NCI-H1694 (cell line): ENCODE measurements at places on chromosomes 7 and 10.

DNA sequence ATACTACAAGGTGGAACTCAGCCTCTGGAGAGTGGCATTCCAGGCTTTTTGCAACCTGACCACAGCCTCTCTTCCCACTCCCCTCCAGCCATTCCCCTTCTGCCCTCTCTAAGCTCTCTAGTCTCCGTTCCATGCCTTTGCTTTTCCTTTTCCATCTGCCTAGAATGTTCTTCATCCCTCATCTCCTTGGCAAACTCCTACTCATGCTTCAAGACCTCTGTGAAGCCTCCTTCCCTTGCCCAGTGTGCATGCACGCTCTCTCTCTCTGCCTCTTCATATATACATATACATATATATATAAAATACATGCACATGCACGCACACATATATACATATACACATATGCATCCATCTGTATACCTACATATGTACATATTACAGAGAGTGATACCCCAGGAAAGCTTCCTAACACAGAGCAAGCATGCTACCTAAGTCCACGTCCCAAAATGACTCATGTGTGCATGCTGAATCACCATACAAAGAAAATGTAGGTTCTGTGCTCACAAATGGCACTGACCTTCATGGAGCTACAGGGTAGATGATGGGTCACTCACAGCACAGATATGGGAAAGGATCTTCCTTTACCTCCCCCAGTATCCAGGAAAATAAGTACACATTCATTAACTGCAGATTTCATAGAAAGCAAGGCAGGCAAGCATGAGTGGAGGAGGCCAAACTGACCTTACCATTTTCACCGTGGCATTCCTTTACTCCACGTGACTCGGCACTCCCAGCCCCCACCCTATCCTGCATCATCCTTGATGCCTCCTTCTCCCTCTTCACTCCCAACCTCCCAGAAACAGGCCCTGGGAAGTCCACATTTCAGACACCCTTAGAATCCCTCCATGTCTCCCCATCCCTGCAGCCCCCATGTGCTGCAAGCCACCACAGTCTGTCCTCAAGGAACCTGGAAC lies 238.4 kb upstream of the ZMIZ1 start:
- no peak for DNase-seq

GRCh38 chr10:28984431-28984830 lies 304.4 kb upstream of the LYZL1 start:
- DNase-seq: no peak

DNA sequence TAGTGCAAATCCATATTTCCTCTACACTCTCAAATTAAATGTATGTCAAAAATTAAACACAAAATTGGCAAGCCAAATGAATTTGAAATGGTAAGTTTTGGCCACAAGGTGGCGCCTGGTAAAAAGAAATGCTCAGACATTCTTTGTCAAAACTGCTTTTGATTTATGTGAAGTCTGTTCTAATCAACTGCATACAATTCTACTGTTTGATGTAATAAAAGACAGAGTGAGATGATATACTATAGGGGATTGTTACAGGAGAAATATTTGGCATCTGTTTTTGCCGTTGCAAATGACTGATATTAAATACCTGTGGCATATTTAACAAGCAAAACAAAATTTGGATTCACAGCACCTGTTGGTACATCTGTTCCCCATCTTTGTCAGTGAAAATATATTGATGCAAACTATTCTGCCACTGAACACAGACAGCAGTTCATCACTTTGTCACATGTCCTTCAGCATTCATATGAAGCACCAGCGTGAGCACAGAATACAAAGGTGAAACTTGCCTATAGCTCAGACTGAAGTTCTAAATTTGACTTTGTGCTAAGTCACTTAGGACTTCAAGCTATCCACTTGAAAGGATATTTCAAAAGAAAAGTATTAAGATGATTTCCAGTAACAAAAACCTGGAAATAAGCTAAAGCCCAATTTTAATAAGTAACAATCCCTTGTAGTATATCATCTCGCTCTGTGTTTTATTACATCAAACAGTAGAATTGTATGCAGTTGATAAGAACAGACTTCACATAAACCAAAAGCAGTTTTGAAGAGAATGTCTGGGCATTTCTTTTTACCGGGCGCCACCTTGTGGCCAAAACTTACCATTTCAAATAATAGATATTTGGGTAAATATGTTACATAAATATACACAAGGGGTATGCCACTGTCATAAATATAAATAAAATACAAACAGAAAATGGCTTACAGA lies 10.2 kb upstream of the CH25H start:
- peak; percentile 57 for DNase-seq

GRCh38 chr7:66100408-66101050 lies 14.1 kb upstream of the CRCP start:
- no peak for DNase-seq

DNA sequence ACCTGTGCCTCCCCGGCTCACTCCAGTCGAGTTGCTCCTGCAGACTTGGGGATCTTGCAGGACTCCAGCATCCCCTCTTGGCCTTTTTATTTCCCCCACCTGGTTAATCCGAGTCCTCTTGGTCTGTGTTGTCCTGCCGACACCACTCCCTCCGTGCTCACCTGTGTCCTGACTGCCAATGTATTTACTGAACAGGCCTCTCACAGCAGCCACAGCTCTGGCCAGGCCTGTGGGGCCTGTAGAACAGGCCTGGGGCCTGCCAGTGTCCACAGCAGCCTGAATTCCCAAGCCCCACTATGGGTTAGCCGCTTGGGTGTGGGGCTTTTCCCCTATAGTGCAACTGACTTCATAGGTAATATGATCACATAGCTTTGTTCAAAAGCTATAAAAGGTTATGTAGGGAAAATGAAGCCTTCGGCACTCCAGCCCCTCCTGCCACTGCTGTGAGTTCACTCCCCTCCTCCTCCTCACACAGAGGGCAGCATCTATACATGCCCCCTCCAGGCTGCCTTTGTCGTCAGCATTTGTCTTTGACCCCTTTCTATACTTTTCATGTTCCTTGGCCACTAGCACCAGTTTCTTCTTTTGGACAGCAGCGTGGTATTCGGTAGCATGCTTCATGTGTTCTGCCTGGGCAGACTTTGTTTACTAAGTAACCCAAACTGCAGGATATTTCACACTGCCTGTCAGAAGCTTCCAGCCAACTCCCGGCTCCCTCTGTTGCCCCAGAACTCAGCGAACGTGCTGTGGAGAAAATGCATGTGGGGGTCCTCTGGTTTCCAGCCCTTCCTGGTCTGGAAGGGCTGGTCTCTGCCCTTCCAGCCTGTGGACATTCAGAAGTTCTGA lies 46.1 kb downstream of the ZNF467 start:
- DNase-seq: no peak

GRCh38 chr10:11325817-11326216 lies 285.6 kb downstream of the USP6NL start:
- DNase-seq: no peak

- no peak for DNase-seq
Measured at GRCh38 chr10:13994932-13995331, 335.8 kb downstream of the FRMD4A start.

- no peak for DNase-seq
Measured at GRCh38 chr10:963186-963585, 25.0 kb upstream of the GTPBP4 start.

GRCh38 chr7:110105840-110106239 lies 985.1 kb upstream of the LRRN3 start:
- DNase-seq: no peak

DNA sequence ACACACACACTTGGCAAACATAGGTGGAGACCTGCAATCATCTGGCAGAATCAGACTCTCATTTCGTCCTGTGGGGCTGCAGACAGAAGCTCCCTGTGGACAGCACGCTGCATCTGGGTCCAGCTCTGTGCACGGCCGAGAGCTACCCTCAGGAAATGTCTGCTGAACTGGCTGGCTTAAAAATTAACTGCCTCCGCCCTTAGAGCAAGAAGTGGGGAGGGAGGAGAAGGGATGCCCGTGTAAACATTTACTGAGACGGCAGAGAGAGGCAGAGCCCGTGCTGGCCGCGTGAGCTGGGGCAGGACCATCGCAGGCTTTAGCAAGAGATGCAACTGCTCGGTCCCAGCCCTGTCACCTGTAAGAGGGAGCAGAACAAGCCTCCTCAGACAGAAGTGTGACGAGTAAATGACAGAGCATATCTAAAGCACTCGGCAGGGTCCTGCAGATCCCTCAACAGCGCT lies 81.8 kb downstream of the TNS3 start:
- no peak for DNase-seq

- DNase-seq: no peak
Measured at GRCh38 chr10:62037890-62038608, 136.6 kb downstream of the ARID5B start.

DNA sequence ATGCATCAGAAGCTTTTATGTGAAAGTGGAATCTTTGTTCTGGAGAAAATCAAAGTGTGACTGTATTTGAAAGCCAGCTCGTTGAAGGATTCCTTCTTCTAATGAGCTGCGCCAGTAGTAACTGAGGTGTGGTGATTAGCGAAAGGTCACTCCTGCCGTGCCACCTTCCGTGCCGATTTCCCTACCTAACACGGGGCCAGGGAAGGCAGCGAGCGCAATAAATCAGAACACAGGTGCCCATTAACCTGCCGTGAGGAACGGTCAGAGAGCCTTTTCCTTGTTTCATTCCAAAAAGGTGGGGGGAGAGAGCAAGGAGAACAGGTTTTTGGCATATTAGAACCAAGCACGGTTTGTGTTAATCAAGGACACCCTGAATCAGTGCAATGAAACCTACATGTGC lies 258.0 kb downstream of the CELF2 start:
- no peak for DNase-seq

- DNase-seq: no peak
Measured at GRCh38 chr10:77909749-77910375, 16.7 kb downstream of the DLG5 start.

DNA sequence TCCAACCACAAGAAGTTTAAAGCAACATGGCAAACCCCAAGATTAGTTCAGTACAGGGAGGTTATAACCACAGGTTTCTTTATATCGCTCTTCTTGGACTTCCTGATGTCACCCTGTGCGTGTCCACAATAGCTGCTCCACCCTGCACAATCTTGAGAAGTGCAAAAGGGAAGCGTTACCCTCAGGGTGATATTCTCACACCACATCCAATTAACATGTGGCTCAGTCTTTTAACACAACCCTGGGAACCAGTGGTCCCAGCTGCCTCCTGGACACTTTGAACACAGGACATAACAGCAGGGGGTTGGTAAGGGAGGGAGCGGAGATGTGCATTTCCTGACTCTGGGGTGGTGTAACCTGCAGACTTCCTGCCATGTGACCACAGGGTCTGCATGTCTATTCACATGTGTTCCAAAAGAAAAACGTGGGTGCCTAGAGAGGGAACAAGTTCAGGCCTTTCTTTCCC lies 64.6 kb downstream of the GSAP start:
- no peak for DNase-seq

DNA sequence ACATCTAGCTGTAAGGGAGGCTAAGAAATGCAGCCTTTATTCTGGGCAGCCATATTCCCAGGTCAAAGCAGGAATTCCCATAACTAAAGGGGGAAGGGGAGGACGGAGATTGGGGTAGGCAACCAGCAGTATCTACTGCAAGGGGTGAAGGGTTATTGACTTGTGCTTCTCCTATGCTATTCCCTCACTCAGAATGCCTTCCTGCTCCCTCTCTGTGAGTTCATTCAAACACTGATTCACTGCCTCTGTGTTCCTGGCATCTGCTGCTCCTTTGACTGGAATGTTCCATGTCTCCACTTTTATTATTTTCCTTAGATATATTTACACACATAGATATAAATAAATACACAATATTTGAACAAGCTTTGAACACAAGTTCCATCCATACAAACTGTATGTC lies 11.1 kb downstream of the HTR7 start:
- DNase-seq: no peak

DNA sequence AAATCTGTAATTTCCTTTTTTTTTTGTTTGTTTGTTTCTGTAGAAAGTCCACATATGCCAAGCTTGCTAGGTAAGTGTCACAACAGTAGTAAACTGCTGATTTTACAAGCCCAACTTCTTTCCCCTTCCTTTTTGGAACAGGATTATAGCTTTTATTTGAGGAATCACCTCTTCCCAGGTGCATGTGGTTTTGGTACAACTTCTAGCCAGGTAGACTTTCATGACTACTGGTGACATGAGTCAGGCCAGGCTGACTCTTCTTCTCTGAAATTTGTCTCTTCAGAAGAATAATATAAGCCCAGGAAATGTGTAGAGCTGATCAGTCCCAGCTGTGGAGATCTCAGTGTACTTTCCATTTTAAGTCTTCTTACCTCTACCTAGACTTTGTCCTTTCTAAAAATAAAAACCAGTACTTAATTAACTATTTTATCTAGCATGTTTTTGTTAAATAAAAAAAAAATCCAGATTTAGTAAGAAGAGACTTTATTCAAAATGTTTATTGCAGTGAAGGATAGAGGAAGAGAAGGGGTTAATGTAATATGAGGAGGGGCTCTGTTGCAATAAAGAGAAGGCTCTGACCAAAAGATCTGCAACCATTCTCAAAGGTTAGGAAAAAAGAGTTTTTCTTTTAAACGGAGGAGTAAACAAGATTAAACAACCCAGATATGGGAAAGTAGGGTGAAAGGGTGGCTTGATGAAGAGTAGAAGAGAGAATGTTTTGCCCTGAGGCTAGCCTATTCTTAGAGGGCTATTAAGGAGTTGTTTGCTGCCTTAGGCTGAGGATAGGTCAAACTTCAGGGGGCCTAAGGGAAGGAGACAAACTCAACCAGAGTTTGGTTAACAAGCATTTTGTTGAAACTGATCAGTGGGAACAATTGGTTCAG lies 664.2 kb downstream of the SORCS1 start:
- no peak for DNase-seq

DNA sequence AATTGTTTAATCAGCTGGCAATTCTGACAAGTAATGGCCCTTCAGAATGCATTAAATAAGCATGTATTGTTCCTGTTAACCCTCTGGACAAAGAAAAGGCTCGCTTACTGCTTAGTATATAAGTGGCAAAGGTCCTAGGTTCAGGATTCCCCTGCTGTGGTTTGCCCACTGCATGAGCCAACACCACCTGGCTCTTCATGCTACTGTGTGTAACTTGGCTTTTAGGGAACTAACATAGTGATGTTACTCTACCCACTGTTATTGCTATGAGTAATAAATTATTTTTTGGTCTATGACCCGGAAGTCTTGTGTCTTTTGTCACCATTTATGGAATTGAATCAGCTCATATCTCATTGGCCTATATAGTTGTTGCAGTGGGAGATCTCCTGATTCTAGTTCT lies 791.7 kb upstream of the PHF14 start:
- DNase-seq: no peak

DNA sequence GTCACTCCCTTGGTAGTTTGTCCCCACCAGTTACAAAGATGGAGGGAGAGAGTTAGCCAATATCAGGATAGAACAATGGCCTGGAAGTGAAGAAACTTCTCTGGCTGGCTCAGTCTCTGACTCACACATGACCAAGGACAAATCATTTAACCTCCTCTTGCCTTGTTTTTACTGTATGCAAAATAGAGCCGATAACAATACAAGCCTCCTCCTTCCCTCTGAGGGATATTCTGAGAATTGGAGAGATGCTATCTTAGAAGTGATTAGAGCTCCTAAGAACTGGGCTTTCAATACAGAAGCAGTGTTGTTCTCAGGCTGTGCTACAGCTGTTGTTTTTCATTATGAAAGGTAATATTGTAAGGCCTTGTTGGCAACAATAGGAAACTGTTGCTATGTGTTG lies 87.7 kb upstream of the EGR2 start:
- DNase-seq: no peak

- DNase-seq: no peak
Measured at GRCh38 chr7:14420768-14421167, 431.3 kb upstream of the ETV1 start.
